ENCODE measurements at places on chromosomes 12 and 14. TPM values are rescaled to one million over a fixed set of nuclear protein-coding genes. Genes with fewer than 3 reads are reported as not detected.
A peak's percentile ranks its signal among the peaks of the same experiment; 100 is the strongest.

KRT6B gene
- not detected for total RNA-seq

TAMALIN gene
- total RNA-seq = 34.8 TPM

USP44 gene
- total RNA-seq = 9.2 TPM

AMN gene
- not detected for total RNA-seq

NXPH4 gene
- total RNA-seq = 4.2 TPM

MSRB3 gene
- 45.6 TPM for total RNA-seq

GYS2 gene
- not detected for total RNA-seq

DNA sequence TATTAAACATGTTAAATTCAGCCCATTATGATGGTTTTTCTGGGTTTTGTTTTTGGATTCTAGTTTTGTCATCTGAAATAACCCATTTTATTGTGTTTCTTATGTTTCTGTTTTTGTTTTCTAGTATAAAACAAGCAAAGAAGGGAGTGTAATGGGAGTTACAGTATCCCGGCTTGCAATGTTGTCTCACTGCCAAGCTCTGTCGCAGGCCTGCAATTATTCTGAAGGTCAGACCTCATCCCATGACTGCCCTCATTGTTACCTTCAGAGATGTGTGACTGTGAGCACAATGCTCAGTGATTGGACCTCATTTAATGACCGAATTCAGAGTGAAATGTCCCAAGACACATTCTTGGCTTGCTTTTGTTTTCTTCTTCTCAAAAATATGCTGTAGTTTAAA is 73.0 kb upstream of the ATF1 start:
- no peaks in the 10 kb centered on the region for H3K27me3 ChIP-seq
- no peaks in the 10 kb centered on the region for H3K4me1 ChIP-seq
- DNase-seq = peak; percentile 23
- H3K27ac ChIP-seq = peak overlapping the region; percentile 69
- H3K4me3 ChIP-seq = no peak overlapping the region

- H3K4me1 ChIP-seq = no peaks in the 10 kb centered on the region
- H3K27me3 ChIP-seq = no peaks in the 10 kb centered on the region
- H3K4me3 ChIP-seq = no peak overlapping the region
These were observed 1074.6 kb downstream of the FLRT2 start for GRCh38 chr14:86604561-86604960.

DNA sequence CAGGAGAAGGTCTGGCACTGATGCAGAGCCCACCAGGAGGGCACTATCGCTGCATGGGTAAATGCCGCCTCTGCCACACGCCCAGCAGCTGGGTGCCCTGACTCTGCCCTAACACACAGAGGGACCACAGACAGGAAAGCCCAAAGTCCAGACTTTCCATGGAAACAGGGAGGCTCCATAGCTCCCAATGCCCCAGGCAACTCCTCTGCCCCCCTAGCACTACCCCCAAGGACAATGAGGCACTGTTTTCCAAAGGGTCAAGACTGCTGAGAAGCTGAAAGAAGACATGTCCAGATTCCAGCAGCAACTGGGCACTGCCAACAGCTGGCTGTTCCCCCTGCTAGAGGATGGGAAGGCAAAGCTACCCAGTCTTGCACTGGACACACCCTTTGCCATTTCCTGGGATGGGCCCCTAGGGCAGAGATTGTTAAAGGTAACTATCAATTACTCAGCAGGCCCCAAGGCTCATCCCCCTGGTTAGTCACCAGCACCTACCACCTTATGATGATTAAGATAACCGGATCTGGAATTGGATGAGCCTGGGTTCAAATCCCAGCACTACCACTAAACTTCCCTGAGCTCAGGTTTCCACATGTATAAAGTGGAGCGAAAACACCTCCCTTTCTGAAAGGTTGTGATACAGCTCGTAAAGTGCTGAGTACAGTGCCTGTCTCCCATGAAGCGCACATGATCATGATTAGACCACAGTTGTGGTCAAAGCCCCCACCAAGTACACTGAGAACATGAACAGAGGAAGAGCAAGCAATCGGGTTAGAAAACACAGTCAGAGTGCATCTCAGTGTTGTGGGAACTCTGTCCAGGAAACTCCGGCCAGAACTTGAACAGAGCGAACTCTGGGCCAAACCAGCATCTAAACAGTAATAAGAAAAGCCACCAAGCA is 3.3 kb downstream of the PXN start:
- H3K36me3 ChIP-seq = no peaks in the 10 kb centered on the region
- no peak for DNase-seq
- peak overlapping the region; percentile 94 for H3K4me3 ChIP-seq
- H3K4me1 ChIP-seq = peaks cover 71% of the 10 kb centered on the region
- peak overlapping the region; percentile 98 for H3K27ac ChIP-seq

DNA sequence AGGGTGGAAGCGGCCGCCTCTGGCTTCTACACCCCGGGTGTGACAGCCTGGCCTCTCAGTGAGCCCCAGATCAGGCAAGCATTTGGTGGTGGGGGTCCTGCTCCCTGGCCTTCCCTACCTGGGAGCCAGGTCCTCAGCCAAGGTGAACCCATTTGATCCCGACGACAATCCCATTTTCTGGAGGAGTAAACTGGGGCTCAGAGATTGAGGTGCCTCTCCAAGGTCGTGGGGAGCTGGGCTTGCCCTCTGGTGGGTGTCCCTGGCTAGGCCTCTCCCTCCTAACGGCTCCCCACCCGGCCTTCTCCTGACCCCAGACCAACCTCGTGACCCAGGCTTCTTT is 2.7 kb upstream of the EXOC3L4 start:
- H3K27ac ChIP-seq = no peak overlapping the region
- H3K36me3 ChIP-seq = no peaks in the 10 kb centered on the region
- peaks cover 8% of the 10 kb centered on the region for H3K4me1 ChIP-seq
- peaks cover 7% of the 10 kb centered on the region for H3K27me3 ChIP-seq
- H3K4me3 ChIP-seq = peak overlapping the region; percentile 52

DNA sequence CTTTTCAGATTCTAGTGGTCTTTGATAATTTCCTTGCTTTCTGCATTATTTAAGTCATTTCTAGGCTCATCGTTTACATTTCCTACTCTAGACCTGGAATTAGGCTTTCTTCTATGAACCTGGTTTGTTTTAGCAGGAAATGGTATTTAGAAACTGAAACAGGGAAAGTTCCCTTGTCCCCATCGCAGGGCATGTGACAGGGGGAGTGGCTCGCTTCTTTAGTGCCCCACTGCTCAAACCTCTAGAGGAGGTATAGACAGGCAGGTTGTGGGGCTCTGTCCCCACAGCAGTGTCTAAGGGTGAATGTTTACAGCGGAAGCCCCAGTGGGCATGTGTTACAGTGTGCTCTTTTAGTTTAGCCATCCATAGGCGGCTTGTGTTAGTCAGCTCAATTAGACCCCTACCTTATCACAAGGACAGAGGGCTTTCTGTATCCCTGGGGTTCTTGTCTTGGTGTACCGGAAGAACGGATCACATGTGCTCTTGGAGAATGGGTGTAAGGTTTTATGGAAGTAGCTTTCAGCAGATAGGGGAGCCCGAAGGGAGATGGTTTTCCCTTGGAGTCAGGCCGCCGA is 25.0 kb downstream of the IFT81 start:
- H3K27me3 ChIP-seq = no peaks in the 10 kb centered on the region
- H3K4me3 ChIP-seq = no peak overlapping the region
- H3K36me3 ChIP-seq = no peaks in the 10 kb centered on the region
- H3K27ac ChIP-seq = no peak overlapping the region
- no peak for DNase-seq

- H3K4me3 ChIP-seq = no peak overlapping the region
- H3K36me3 ChIP-seq = no peaks in the 10 kb centered on the region
- no peaks in the 10 kb centered on the region for H3K27me3 ChIP-seq
- no peak for DNase-seq
- H3K27ac ChIP-seq = no peak overlapping the region
These were observed 63.7 kb downstream of the DNAI7 start for GRCh38 chr12:25131270-25131669.

DNA sequence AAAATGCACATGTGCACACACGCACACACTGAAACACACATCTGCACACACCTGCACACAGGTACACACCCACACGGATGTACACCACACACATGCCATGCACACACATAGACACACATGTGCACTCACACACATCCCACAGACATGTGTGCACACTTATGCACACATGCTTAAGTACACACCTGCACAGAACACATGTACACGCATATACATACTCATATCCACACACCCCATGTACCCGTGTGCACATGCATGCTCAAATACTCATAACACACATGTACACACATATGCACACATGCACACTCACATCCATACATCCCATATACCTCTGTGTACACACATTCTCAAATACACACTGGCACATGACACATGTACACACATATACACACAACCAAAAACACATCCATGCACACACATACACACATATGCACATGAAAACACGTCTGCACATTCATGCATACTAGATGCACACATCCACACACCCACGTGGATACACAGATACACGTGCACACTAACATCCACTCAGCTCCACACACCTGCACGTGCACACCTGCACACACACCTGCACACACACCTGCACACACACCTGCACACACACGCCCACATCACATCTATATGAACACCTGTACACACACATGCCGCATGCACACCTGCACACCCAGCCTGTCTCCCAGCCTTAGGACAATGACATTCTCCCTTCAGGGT is 336.7 kb downstream of the ADGRD1 start:
- no peaks in the 10 kb centered on the region for H3K36me3 ChIP-seq
- DNase-seq = peak; percentile 2
- H3K27ac ChIP-seq = no peak overlapping the region
- no peak overlapping the region for H3K4me3 ChIP-seq
- H3K4me1 ChIP-seq = no peaks in the 10 kb centered on the region

DNA sequence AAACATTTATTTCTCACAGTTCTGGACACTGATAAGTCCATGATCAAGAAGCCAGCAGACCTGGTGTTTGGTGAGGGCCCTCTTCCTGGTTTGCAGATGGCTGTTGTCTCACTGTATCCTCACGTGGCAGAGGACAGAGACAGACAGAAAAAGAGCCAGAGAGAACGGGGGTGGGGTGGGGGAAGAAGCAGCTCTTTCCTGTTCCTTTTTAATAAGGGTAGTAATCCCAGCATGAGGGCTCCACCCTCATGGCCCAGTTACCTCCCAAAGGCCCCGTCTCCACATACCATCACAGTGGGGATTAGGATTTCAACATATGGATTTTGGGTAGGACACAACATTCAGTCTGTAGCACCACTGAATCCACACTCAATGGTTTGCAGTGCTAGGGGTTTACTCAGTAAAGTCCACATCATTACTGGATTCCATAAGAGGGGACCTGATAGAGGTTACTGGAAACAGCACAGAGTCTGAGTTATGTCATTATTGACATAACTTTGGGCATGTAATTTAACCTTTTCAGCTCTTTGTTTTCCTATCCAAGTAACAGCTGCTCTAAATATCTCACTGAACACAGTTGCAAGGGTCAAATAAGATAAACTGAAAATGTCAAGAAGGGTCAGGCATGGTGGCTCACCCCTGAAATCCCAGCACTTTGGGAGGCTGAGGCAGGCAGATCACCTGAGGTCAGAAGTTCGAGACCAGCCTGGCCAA is 53.2 kb downstream of the RPAP3 start:
- H3K36me3 ChIP-seq = no peaks in the 10 kb centered on the region
- H3K4me3 ChIP-seq = no peak overlapping the region
- DNase-seq = no peak
- no peak overlapping the region for H3K27ac ChIP-seq
- H3K27me3 ChIP-seq = no peaks in the 10 kb centered on the region

All from tibial nerve (tissue), 4 donors.